ENCODE measurements at places on chromosomes 6 and 20. TPM values are rescaled to one million over a fixed set of nuclear protein-coding genes. Genes with fewer than 3 reads are reported as not detected.
A peak's percentile ranks its signal among the peaks of the same experiment; 100 is the strongest.

GRCh38 chr6:130396722-130397121 lies 30.9 kb downstream of the TMEM200A start:
- DNase-seq: no peak
- no peaks in the 10 kb centered on the region for H3K27me3 ChIP-seq
- no peaks in the 10 kb centered on the region for H3K4me1 ChIP-seq
- no peak overlapping the region for H3K27ac ChIP-seq

GRCh38 chr6:128305228-128305627 lies 215.2 kb downstream of the PTPRK start:
- H3K27ac ChIP-seq: no peak overlapping the region
- H3K4me3 ChIP-seq: no peak overlapping the region
- H3K27me3 ChIP-seq: no peaks in the 10 kb centered on the region
- no peak for DNase-seq
- H3K36me3 ChIP-seq: peaks cover 9% of the 10 kb centered on the region

DNA sequence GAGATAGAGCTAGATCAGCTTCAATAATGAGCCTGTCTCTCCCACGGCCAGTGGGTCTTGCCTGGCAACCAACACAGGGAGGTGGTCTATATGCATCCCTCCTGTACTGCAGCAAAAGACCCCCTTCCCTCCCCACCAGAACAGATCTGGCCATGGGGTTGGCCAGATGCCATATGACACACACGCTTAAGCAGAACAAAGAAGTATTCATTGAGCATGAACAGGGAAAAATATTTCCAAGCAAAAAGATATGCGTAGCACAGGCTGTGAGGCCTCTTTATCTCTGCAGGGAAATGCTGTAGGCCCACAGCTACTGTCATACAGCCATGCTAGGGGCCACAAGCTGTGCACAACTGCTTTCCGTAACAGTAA lies 73.4 kb upstream of the NRSN1 start:
- H3K27ac ChIP-seq: peak overlapping the region; percentile 79
- H3K27me3 ChIP-seq: no peaks in the 10 kb centered on the region
- H3K36me3 ChIP-seq: no peaks in the 10 kb centered on the region
- no peaks in the 10 kb centered on the region for H3K4me1 ChIP-seq

- H3K27ac ChIP-seq: no peak overlapping the region
- H3K36me3 ChIP-seq: no peaks in the 10 kb centered on the region
- DNase-seq: no peak
- H3K4me3 ChIP-seq: no peak overlapping the region
Measured at GRCh38 chr6:135972586-135972985, 121.1 kb downstream of the PDE7B start.

GRCh38 chr6:117448732-117449485 lies 23.2 kb upstream of the ROS1 start:
- H3K27ac ChIP-seq: no peak overlapping the region
- no peaks in the 10 kb centered on the region for H3K36me3 ChIP-seq
- no peak overlapping the region for H3K4me3 ChIP-seq

DNA sequence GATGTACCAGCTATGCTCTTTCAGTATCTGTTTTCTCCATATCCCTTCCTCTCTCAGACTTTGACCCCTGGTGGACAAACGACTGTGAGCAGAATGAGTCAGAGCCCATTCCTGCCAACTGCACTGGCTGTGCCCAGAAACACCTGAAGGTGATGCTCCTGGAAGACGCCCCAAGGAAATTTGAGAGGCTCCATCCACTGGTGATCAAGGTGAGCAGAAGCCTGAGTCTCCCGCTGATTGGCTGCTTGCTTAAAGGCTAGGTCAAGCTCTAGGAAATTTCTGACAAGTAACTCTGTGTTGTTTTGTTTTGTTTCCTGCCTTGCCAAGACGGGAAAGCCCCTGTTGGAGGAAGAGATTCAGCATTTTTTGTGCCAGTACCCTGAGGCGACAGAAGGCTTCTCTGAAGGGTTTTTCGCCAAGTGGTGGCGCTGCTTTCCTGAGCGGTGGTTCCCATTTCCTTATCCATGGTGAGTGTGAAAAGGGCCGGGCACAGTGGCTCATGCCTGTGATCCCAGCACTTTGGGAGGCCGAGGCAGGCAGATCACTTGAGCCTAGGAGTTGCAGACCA lies 28.6 kb downstream of the C6orf89 start:
- peak; percentile 91 for DNase-seq
- H3K36me3 ChIP-seq: no peaks in the 10 kb centered on the region
- no peak overlapping the region for H3K4me3 ChIP-seq

GRCh38 chr6:45169815-45170214 lies 158.3 kb upstream of the RUNX2 start:
- peaks cover 11% of the 10 kb centered on the region for H3K4me1 ChIP-seq
- DNase-seq: no peak
- no peaks in the 10 kb centered on the region for H3K27me3 ChIP-seq
- no peak overlapping the region for H3K4me3 ChIP-seq
- H3K36me3 ChIP-seq: no peaks in the 10 kb centered on the region

DNA sequence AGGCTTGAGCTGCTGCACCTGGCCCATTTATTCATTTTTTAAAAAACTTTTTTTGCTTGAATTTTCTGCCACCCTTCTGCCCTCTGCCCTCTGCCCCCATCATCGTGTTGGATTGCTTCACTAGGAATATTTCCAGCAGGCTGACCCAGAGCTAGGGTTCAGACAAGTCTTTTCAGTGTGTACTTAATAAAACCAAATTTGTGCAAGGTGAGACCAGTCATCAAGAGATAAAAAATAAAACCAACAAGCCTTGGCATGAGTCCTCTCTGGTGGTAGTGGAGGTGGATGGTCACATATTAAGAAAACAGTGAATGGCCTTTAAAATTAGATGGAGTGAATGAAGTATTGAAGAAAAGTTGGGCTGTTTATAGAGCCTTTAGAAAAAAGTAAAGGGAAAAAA lies 239.6 kb downstream of the CDKAL1 start:
- H3K27me3 ChIP-seq: no peaks in the 10 kb centered on the region
- no peak overlapping the region for H3K4me3 ChIP-seq
- no peaks in the 10 kb centered on the region for H3K4me1 ChIP-seq
- H3K27ac ChIP-seq: no peak overlapping the region

DNA sequence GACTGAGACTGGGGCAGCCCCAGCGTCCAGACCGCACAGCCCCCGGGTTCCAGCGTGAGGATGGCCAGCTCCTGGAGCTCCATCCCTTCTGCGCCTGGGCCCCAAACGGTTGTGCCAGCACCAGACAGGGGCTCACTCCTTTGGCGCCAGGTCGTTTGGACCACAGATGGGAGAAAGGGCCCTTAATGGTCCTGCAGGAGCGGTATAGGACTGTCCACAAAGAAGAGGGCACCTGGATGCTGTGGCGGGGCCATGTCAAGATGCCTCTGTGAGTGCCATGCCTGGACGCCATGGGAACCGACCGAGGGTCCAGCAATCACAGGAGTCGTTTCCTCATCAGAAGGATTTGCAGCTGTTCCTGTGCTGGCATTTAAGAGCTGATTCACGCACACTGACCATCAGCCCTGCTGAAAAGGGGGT lies 82.7 kb downstream of the DLL1 start:
- H3K36me3 ChIP-seq: no peaks in the 10 kb centered on the region
- no peaks in the 10 kb centered on the region for H3K4me1 ChIP-seq
- no peak overlapping the region for H3K27ac ChIP-seq
- no peak overlapping the region for H3K4me3 ChIP-seq

DNA sequence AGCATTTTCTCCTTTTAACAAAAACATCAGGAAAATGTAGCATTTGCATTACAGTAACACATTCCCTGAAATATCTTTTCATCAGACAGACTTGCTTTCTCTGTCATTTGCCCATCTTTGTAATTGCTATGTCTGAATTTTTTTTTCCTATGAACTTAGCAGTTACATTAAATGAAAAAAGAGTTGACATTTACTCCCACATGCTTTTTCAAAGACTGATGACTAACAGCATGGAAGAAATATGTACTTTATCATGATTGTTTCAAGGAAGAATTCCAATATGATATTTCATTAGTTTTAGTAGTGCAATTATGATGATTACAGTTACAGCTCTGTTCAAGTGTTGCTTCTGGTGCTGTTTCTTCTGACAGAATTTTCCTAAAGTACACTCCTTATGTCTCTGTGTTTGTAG lies 864.5 kb upstream of the MAN1A1 start:
- H3K4me3 ChIP-seq: no peak overlapping the region
- H3K4me1 ChIP-seq: peaks cover 6% of the 10 kb centered on the region
- H3K27me3 ChIP-seq: no peaks in the 10 kb centered on the region
- no peak overlapping the region for H3K27ac ChIP-seq
- no peaks in the 10 kb centered on the region for H3K36me3 ChIP-seq

DNA sequence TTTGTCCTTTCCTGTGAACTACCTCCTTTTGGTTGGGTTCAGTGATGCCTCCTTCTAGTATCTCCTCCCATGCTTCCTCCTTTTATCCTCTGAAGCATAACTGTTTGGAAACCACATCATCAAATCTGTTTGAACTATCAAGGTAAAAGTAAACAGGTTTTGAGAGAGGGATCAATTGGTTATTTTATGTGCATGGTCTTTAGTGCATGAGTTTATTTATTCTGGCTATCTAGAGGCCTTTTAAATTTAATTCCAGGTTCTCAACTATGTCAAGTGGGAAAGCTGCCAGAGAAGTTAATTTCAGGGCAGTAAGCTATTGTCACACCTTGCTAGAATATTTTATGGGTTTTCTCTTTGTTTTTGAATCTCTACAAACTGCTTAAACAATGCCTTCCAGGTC lies 54.1 kb downstream of the WASF1 start:
- no peak overlapping the region for H3K4me3 ChIP-seq
- peaks cover 33% of the 10 kb centered on the region for H3K36me3 ChIP-seq
- no peak for DNase-seq
- H3K27me3 ChIP-seq: no peaks in the 10 kb centered on the region
- H3K4me1 ChIP-seq: no peaks in the 10 kb centered on the region

- H3K36me3 ChIP-seq: peaks cover 27% of the 10 kb centered on the region
- no peak for DNase-seq
- no peak overlapping the region for H3K4me3 ChIP-seq
- H3K27ac ChIP-seq: no peak overlapping the region
- peaks cover 15% of the 10 kb centered on the region for H3K4me1 ChIP-seq
Measured at GRCh38 chr6:79546186-79546585, 9.0 kb upstream of the LCA5 start.

- H3K4me3 ChIP-seq: no peak overlapping the region
- no peaks in the 10 kb centered on the region for H3K27me3 ChIP-seq
- no peaks in the 10 kb centered on the region for H3K4me1 ChIP-seq
- DNase-seq: no peak
- no peak overlapping the region for H3K27ac ChIP-seq
Measured at GRCh38 chr6:8865451-8865850, 430.1 kb upstream of the SLC35B3 start.

The FRS3 gene
- total RNA-seq: 14.6 TPM

The SIRPB1 gene
- total RNA-seq: 0.54 TPM

The DEFB132 gene
- total RNA-seq: not detected

The CAP2 gene
- total RNA-seq: 29.8 TPM

The BIRC7 gene
- not detected for total RNA-seq

The BPIFA1 gene
- total RNA-seq: 1.4 TPM

The HMGCLL1 gene
- 0.20 TPM for total RNA-seq

The CCN6 gene
- not detected for total RNA-seq

All from endodermal cell (in vitro differentiated cells).